Common myeloid progenitor, CD34-positive (primary cell): ENCODE measurements at places on chromosomes 4 and X.

- DNase-seq = no peak
Measured at GRCh38 chr4:119564106-119564505, 64.5 kb downstream of the PDE5A start.

- DNase-seq = no peak
Measured at GRCh38 chr4:150395872-150396271, 186.1 kb upstream of the MAB21L2 start.

DNA sequence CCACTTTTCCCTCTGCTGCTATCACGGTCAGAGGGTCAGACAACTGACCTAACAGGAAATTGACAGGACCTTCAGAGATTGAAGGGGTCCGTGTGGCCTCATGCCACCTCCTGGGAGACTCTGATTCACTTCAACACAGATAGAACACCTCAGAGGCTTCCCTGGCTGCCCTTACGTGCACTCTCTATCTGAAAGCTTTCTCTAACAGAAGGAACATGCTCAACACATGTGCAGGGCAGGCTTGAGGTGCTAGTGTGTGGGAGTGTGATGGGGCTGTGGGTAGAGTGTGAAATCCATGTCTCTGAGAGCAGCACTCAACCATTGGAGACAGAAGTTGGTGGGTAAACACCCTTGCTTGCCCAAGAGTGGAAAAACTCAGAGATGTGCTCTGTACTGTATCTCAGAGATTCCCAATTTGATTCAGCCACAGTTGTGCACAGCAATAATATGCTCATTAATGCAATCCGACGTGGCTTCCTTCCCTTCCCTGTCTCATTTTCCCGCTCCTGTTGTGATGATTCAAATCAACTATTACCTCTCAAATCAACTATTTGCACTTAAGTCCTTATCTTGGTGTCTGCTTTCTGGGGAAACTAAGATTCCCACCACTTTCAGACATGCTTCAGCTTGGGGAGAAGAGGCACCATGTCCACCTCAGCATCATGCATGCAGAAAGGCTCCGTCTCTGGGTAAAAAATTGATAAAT is 62.0 kb upstream of the MAGEB2 start:
- DNase-seq = no peak

DNA sequence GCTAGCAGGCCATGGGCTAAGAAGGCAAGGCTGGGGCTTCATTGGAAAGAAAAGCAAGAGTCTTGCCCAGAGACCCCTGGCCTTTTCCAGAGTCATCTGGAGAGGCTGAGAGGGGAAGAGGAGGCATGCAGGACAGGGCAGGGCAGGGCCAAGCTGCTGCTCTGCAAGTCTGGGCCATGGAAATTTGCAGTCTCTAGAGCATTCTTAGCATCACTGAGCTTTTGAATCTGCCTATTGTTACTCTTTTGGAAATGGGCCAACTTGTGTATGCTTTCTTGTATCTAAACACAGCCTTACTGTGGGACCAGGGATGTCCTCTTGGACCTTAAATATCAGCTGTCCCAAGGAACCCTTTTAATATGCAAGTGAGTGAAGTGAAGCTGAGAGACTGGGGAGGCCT is 560.5 kb downstream of the MID1IP1 start:
- DNase-seq = no peak

DNA sequence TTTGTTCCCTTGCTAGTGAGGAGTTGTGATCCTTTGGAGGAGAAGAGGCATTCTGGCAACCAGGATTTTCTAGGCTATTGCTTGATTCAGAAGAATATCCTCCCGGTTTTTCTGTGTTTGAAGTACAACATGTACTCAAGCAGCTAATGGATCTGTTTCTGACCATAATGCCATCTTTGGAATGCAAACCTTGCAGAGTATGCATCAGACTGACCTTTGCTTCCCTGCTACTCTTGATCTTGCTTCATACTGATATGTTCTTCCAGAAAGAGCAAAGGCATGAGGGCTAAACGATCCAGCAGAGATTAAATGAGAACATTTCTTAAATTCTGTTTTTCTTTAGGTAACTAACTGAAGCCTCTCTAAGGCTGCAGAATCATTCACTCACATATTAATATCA is 265.4 kb upstream of the SLC7A11 start:
- no peak for DNase-seq

- no peak for DNase-seq
Measured at GRCh38 chrX:41684138-41684537, 4.6 kb upstream of the GPR34 start.

- DNase-seq = no peak
Measured at GRCh38 chrX:50876551-50876950, 34.0 kb upstream of the BMP15 start.

- DNase-seq = peak; percentile 95
Measured at GRCh38 chr4:75698162-75698962, 25.2 kb upstream of the G3BP2 start.

- no peak for DNase-seq
Measured at GRCh38 chr4:138774940-138775339, 240.6 kb upstream of the NOCT start.

DNA sequence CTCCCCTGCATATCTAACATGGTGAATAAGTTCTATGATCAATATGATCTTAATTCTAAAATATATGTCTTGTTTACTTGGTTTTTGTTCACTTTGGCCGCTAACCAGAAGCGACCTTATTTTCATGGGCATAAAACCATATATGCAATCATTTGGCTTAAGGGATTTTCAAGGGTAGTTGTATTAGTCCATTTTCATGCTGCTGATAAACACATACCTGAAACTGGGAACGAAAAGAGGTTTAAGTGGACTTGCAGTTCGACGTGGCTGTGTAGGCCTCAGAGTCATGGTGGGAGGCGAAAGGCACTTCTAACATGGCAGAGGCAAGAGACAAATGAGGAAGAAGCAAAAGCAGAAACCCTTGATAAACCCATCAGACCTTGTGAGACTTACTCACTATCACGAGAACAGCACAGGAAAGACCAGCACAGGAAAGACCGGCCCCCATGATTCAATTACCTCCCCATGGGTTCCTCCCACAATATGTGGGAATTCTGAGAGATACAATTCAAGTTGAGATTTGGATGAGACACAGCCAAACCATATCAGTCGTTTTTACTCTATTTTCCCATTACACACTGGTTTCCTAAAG is 114.3 kb upstream of the CPEB2 start:
- no peak for DNase-seq

DNA sequence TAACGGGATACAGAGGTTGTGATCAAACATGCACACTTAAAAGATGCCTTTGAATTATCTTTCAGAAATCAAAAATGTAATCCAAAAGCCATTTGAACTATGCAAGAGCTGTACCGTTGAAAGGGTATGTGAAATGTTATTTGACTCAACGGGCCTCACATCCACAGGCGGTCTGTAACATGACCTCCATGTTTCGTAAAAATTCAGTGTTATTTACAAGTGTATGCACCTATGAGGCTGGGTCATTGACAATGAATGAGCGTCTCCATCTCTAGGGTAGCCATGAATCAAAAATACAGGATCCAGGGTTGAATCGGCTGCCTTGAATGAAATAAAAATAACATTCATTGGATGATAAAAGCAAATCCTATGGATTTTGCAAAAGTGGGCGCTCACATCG is 100.1 kb downstream of the CRLF2 start:
- no peak for DNase-seq

GRCh38 chrX:906586-906985 is 276.0 kb downstream of the SHOX start:
- no peak for DNase-seq

GRCh38 chr4:87240341-87240740 is 19.9 kb upstream of the KLHL8 start:
- DNase-seq = peak; percentile 9

GRCh38 chrX:130120746-130121504 is 10.6 kb upstream of the ELF4 start:
- DNase-seq = peak; percentile 77

DNA sequence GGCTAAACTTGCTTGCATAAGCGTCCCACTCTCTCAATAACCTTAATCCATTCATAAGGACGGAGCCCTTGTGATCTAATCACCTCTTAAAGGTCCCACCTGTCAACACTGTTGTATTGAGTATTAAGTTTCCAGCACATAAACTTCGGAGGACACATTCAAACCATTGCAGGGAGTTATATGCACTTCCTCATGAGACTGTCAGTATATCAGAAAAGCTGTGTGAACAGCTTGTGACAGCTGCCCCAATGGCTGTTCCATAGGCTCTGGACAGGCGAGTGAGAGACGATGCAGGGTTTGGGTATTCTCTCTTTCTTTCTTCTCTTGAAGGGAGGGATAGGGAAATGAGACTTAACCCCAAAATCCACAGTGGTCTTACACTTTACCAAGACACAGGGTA is 64.2 kb upstream of the RPL34 start:
- no peak for DNase-seq

DNA sequence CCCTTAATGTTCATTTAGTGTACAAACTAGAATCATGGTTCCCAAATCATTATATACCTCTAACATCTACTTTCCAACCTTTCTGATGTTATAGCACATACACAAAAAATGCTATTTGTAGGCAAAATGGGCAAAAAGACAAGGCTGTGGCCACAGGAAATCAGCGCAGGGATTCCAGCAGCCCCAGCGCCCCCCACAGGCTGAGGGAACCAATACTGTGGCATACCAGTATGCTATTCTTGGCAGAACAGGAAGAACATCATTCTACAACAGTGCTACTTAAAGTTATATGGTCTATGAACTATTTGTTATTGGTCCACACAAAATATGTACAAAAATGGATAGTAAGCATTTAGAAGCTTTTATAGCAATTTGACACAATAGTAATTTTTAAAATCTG is 25.3 kb downstream of the STEEP1 start:
- DNase-seq = no peak

- DNase-seq = peak; percentile 29
Measured at GRCh38 chr4:165208741-165209388, 1.5 kb downstream of the KLHL2 start.

- no peak for DNase-seq
Measured at GRCh38 chr4:109007976-109008375, 245.1 kb upstream of the ETNPPL start.

DNA sequence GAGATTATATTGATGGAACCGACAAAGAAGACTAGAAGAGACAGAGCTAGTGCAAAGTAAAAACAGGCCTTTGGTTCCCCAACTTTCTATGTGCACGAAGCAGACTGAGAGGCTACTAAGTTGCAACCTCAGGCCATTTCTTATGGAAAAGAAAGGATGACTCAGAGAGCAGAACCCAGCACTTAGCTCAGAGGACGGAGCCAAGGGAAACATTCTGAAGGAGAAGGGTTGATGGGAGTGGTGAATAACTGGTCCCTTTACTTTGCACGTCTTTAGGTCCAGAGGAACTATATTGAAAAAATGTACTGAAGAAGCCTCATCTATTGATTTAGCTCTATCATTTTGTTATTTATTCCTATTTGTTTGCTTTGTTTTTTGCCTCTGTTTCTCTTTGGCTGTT is 182.1 kb downstream of the CPE start:
- no peak for DNase-seq

DNA sequence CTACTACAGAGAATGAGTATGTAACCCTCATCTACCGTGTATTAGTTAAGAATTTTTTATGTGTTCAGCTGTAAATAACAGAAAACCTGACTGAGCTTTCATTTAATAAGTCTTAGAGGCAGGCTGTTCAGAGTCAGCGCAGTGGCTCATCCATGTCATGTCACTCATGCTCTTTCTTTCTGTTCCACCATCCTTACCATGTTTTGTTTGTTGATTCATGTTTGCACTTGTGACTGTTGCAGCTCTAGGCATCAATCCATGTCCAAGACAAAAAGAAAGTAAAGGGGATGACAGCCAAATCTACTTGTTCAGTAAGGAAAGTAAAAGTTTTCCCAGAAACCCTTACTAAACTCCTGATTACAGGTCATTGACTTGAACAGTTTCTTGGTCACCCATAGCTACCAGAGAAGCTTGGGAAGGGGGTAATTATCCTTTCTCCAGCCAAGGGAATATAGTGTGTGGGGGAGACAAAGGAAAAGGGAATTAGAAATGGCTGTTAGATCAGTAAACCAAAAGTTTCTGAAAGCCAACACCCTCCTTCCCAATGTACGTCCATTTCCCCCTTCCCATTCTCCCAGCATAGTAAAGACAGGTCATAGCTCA is 9.0 kb downstream of the ART3 start:
- no peak for DNase-seq

DNA sequence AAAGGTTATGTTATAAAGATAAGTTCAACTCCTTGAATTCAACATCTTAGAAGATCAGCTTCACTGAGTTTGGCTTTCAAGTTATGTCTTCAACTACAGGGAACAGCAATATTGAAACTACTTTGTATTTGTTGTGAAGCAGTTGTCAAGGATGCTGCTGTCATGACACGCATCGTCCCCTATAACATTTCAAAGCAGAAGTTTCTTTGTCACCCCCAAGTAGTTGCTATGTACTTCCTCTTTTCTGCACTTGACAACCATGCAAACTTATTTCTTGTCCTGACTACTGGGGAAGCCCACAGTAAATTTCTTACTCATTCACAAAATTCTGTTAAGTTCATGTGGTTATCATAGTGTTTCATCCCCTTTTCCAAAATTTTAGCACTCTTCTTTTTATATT is 14.3 kb downstream of the ANTXR2 start:
- peak; percentile 98 for DNase-seq

DNA sequence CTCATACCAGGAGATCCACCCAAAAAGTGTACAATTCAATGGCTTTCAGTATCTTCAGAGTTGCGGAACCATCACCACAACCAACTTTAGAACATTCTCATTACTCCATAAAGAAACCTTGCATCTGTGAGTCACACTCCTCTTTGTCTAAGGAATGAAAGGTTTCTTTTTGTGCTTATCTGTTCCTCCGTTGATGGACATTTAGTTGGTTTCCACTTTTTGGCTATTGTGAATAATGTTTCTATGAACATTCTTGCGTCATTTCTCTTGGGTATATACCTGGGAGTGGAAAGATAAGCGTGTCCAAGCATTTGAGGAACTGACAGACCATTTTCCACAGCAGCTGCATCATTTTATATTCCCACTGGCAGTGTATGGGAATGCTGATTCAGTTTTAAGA is 10.6 kb downstream of the FAM184B start:
- no peak for DNase-seq

GRCh38 chr4:4919927-4920326 is 60.5 kb downstream of the MSX1 start:
- DNase-seq = no peak

GRCh38 chrX:69307029-69307428 is 141.8 kb upstream of the PJA1 start:
- DNase-seq = no peak

DNA sequence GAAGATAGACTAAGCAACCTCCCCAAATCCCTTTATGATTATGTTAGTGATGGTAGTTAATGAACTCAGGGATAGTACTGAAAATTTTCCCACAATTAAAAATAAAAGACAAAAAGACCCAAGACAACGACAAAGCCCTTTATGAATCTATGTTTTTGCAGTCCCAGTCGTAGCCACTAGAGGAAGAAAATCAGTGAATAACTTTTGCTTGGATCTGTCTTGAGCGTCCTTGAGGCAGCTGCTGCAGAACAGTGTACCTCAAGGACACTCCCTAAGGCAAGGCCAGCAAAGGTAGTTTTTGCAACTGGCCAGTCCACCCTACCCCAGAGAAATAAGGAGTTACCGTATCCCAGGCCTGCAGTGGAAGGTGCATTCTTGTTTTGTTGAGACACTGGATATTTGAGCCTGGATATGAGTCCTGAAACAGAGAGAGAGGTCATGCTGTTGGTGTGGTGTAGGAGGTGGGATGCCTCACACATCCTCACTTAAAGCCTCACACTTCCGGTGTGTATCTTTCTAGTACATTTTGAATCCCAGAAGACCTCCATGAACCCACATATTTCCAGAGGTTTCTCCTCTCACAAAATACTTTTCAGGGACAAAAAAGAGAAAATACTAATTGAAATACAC is 8.7 kb upstream of the TIMM8A start:
- DNase-seq = peak; percentile 16

- DNase-seq = no peak
Measured at GRCh38 chr4:153844144-153844543, 55.3 kb upstream of the SFRP2 start.

- DNase-seq = no peak
Measured at GRCh38 chr4:168587411-168588125, 90.7 kb downstream of the PALLD start.
